NT2/D1 (cell line): ENCODE measurements at places on chromosomes 1 and 21.

GRCh38 chr1:53553734-53554509 lies 94.7 kb downstream of the DMRTB1 start:
- DNase-seq: no peak

GRCh38 chr1:68269637-68270430 lies 37.5 kb upstream of the WLS start:
- DNase-seq: no peak

DNA sequence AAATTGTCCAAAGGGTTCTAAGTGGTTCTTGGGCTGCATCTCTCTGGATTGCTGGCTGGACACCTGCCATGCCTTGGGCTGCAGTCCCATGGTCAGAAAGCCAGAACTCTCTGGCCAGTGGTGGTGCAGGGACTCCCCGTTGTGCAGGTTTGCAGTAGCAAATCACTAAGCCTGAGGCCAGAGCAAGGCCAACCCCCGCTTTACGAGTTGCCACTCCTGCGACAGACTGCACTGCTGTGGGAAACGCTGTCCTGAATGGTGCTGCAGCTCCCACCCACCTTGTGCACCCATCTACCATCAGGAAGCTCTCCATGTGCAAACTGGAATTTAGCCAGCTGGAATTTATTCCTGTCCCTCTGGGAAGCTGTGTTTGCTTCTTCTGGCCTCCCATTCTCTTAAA lies 45.7 kb downstream of the LHX4 start:
- no peak for DNase-seq

DNA sequence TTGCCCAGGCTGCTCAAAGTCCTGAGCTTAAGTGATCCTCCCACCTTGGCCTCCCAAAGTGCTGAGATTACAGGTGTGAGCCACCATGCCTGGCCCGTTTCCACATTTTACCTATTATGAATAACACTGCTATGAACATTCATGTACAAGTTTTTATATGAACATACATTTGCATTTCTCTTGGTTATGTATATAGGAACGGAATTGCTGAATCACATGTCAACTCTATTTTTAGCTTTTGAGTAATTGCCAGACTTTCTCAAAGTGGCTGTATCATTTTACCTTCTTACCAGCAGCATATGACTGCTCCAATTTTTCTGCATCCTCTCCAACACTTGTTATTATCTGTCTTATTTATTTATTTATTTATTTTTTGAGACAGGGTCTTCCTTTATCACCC lies 2.7 kb downstream of the SPATA21 start:
- no peak for DNase-seq

GRCh38 chr1:186500804-186501203 lies 39.9 kb upstream of the PDC start:
- no peak for DNase-seq

- no peak for DNase-seq
Observed at GRCh38 chr1:17210176-17210575, 5.2 kb downstream of the PADI1 start.

- DNase-seq: peak; percentile 55
Observed at GRCh38 chr21:34179204-34179935, 106.0 kb downstream of the MRPS6 start.

DNA sequence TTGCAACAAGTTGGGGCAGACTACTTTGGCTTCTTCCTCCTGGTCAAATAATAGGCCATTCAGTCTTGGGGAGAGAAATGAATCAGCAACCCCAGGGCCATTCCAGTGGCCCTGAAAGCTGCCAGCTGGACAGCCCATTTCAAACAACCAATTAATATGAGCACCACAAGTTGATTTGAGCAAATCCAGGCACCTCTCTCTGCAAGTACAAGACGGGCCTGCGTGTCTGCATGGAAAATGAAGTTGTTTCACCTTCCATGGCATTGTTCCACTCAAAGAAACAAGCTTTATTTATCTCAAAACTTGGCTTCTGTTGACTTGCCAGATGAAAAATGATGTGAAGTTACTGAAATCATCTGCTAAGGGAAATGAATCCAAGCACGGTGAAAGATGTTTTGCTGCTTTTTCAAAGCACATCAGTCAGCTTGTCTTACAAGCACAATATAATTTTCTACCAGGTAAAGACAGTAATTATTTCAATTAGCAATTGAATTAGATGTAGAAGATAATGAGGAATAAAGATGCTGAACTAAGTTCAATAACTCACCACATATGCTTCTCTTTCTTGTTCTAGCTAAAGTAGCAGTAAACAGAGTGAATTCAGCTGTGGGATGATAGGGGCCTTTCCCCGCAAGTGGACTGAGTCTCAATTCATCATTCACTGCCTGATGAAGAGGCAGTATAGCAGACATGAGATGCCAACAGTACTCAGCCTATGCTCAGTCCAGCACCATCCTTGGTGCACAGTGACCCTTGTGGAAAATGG lies 95.2 kb upstream of the SSX2IP start:
- no peak for DNase-seq

DNA sequence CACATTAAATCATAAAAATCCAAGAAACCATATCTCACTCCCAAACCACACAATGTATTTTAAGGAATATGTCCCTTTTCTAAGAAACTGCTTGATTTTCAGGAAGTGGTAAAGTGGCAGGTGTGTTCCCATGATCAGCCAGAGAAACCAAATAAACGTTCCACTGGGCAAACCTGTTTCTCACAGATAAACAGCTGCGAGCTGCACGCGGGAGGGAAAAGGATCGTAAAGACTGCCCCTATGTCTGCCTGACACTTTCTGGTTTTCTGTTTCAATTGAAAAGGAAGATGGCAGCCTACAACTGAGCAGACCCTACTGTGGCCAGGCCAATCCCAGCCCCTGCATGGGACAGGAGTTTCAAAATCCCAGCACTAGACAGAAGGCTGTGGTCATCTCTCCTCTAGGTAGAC lies 36.6 kb downstream of the HIVEP3 start:
- no peak for DNase-seq

DNA sequence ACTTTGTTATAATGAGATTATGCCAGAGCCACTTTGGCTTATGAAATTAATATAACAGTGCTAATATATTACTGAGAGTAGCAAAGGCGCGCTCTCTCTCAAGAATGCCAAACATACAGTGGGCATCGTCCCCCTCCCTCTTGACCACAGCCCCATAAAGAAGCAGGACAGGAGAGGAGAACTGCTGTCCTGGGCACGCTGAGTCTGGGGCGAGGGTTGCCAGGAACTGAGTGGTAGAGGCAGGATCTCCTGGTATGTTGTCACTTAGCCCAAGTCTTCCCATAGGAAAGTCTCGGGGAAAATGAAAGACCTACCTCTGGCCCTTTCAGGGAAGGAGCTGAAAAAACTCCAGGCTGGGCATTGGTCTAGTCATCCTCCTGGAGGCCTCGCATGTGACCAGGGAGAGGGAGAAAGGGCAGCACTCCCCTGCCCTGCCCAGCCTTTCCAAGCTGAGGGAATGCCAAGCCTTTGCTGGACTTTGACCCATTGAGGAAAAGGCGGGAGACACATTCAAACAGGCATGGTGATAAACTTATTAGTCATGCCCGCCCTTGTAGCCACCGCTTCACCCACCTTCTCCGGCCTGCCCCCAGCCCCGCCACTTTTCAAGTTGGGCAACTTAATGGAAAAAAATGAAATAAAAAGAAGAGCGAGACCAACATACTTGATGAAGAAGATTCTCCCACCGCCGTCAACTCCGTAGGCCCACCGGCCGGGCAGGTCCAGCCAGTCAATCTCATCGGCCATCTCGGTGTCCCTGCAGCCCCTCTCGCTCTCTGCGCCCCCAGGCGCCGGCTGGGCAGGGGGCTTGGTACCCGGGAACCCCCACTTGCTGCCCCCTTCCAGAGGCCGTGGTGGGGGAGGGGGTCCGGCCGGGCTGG lies 17.4 kb upstream of the PLEKHA6 start:
- DNase-seq: no peak
